ENCODE measurements at places on chromosomes 5 and 9.

- no peak for DNase-seq
Measured at GRCh38 chr5:43358726-43359125, 45.5 kb upstream of the HMGCS1 start.

DNA sequence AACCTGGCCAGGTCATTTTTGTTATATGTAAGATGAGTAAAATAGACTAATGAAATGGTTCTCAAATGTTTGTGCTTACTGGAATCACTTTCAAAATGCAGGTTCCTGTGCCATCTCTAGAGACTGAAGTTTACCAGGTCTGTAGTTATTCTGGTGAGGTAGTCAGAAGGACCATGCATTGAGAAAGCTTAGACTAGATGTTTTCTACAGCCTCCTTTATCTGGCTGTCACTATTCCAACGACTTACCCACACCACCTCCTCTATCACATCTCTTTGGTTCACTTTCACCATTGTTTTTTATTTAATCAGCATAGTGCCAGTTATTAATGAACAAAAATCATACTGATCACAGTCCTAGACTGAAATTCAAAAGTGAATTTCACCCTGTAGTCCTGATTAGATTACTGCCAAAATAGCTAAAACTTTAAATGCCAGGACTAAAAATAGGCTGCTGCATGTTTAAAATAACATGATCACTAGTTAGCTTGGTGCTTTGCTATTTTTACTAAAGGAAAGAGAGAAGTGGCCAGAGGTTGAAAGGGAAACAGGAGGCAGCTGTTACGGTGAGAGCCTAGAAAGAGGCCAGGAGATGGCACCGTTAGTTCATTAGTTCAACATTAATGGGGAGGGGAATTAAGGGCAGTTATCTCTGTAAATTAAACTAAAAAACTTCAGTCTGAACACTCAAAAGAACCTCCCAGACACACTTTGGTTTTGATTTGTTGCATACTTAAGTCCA is 13.9 kb upstream of the FNIP1 start:
- DNase-seq, result peak; percentile 68

DNA sequence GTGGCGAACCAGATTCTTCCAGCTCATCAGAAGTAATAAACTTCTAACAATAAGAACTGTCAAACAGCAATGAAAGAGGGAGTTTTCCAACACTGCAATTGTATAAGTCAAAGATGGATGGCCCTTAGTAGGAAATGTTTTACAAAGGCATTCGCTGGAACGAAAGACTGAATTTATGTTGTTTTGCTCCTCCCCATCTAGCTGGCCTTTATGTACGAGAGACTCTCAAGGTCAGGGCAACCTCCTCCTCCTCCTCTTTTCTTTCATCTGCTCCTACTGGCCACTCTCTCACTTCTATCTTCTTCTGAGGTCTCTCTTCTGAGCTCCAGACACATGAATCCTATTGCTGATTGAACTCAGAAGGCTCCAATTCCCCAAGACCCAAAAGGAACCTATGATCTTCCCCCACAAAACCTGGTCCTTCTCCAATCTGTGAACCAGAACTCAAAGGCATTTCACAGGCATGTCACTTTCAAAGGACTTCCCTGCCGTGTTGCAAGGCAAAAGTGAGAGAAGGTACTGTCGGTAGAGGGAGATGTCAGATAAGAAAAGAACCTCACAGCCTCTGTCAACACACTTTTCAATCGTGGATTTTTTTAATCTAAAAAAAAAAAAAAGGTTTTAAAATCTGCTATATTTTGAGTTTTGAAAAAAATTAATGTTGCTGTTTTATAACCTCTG is 28.5 kb upstream of the PUM3 start:
- peak; percentile 41 for DNase-seq

- DNase-seq, result peak; percentile 88
Measured at GRCh38 chr5:168578538-168579487, at the start of gene PANK3. Gene PANK3 (minus strand): TSS chr5:168579368. CDS start chr5:168579283, 85 bp downstream.

GRCh38 chr9:26727471-26727870 is 165.1 kb downstream of the CAAP1 start:
- no peak for DNase-seq

DNA sequence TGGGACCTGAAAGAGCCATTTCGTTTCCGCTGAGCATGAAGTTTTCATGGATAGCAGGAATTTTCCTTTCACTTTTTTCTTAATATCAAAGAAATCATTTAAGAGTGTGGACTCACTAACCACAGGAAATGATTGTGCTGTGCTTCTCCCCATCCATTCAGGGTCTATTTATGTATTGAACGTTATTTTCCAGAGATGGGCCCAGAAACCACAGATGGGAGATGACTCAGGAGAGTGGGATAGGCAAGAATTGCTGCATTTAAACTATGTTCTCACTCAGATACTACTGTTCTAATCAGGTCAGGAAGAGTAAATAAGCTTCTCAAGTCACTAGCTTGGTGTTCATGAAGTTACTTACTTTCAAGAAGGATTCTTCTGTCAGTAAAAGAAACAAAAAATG is 763.8 kb downstream of the DTWD2 start:
- no peak for DNase-seq

GRCh38 chr5:90783460-90784333 is 225.1 kb downstream of the ADGRV1 start:
- DNase-seq, result peak; percentile 88

DNA sequence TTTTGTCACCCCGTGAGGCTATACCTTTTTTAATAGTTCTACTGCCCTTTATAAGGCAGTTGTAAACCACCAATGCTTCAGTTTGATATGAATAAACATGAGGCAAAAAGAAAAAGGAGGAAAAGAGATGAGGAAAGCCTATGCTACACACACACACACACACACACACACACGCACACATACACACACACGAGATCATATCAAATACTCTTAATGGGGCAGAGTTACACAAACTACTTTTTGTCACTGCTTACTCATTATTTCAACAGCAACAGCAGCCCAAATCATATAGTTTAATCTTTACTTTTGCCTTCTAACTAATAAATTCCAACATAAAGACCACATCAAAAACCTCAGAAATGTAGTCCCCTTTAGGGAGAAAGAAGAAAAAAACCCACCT is 116.8 kb upstream of the PAM start:
- peak; percentile 8 for DNase-seq

DNA sequence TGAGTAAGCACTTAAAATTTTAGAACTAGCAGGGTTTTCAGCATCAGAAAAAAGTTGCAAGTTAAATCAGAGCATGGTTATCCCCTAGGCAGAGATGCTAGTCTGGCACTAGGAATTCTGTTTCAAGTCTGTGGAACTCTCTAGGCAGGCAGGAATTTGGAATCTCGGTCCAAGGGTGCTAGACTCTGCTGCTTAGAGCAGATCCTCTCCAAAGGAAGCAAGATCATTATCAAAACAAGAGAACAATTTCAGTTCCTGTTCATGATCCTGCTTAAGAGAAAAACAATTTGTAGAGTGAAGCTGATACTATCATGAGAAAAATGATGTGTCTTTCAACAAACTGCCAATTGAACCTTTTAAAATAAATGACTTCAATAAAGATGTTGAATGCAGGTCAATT is 420.7 kb downstream of the KIF4B start:
- DNase-seq, result no peak

DNA sequence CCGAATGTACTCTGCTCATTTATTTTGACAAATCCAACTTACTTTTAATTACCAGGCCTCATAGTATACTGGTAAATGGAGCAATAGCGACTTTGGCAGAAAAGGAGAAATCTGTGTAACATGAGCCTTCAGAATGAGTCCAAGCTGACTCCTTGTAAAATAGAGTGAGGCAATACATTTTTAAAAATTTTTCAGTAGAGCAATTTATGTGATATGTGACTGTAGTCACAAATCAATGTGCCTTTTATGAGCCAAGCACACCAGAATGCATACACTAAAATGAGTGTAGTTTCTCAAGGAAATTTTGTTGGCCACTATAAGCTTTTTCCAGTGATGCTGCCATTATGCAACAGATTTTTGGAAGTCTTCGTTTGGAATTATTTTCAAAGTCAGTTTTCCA is 73.8 kb downstream of the SNCAIP start:
- DNase-seq, result no peak

DNA sequence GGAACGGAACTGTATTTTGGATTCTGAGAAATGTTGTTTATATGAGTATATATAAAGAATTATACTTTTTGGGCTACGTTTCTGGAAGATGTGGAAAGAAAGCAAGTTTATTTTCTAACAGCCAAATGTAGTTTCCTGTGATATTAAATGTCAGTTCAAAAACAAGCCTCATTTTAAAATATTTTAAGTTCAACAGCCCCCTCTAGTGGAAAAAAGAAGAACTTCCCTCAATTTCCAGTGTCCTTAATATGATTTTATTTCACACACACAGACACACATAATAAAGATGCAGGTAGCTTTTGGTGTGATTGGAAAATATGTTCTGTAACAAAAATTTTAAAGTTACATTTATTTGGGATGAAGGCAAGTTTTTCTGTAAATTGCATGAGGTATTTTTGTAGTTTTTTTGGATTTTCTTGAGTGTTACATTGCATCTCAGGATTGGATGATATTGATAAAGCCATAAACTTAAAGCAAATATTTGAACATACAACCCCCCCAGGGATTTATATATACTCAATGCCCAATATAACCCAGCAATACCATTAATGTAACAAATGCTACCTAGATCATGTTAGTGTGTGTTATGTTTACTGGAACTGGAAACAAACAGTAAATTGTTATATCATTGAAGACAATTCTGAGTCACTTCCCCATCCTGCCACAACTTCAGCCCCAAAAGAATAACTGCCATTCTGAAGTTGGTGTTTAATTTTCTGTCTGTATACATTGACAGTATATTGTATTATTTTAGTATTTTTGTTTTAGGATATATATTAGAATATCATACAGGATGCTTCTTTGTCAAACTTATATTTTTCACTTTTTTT is 54.0 kb downstream of the CCDC171 start:
- peak; percentile 68 for DNase-seq

- DNase-seq, result peak; percentile 26
Measured at GRCh38 chr5:7391215-7391614, 4.7 kb upstream of the ADCY2 start.

GRCh38 chr9:13111778-13112177 is 167.7 kb downstream of the MPDZ start:
- no peak for DNase-seq

DNA sequence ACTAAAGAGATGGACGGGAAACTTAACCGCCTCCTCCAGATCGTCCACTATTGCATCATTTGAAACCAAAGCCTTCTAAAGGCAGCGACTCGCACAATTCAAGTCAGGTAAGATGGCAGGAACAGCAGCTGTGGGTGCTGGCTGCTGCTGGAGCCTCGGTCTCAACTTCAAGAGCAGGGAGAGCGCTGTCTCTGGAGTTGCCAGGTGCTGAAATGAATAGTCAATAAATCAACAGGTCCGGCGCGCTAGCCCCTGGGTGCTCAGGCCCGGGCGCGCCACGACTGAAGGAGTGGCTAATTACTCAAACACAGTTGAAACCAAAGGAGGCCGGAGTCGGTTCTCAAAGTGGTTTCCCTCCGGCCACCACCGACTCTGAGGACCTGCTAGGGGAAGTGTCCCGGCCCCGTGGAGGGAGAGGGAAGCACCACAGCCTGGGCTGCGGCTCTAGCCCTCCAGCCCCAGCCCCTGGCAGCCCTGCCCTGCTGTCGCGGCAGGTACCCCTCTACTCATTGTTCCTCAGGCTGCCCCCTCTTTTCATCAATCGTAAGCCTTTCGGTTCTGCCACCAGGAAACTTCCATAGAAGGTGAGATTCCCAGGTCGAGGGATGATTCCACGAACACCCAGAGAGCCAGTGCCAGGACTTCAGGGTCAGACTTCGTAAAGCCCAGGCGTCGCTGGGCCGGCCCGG is 804 bp downstream of the TTC39B start:
- DNase-seq, result no peak

- peak; percentile 81 for DNase-seq
Measured at GRCh38 chr5:175671013-175671412, 13.1 kb downstream of the HRH2 start.

- DNase-seq, result no peak
Measured at GRCh38 chr9:78932849-78933627, 636.1 kb downstream of the PSAT1 start.

- DNase-seq, result no peak
Measured at GRCh38 chr5:112687306-112687705, 50.4 kb upstream of the APC start.

DNA sequence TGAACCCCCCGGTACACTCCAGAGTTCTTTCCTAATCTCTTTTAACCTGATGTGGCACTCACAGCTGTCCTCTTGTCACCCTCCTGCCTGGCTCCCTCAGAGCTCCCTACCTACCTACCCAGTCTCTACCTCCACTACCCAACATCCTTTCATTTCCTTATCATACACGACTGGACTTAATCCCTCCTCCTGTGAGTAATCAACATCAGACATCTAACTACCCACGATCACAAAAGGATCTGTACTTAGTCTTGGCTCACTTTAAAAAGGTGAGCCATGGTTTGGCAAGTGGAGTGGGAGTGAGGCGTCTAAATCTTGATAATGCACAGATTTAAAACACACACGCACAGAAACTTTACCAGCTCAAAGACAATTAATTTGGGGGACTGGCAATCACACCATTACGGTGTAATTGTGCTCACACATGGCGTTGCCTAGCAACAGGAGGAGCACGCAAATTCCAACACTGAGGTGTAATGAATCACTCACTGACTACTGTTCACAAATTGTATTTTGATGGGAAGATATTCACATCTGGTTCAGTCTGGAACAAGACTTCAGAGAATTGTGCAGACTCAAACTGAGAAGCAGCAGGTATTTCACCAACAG is 235.9 kb downstream of the EPB41L4A start:
- DNase-seq, result no peak

- DNase-seq, result no peak
Measured at GRCh38 chr5:145028626-145029025, 806.5 kb downstream of the PRELID2 start.

DNA sequence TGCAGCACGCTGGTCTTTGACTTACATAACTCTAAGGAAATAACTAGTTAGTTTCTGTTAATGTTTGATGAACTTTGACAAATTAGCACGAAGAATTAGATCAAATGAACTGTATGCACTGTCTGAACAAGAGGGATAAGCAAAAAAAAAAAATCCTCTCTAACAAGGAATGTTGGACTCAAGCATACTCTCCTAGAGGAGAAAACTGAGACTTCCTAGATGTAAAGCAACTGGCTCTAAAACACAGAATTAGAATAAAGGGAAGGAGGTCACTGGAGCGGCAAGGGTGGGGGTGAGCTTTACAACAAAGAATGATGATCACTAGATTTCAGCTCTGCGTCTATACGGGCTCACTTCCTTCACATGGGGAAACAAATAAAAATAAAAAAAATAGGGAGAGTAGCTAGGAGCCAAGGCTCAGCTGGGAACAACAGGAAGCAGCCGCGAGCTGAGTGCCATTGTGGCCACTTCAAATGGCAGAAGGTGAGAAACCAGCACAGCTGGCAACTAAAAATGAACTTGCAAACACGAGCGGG is 48.7 kb upstream of the CEMIP2 start:
- DNase-seq, result no peak

- DNase-seq, result no peak
Measured at GRCh38 chr9:93089024-93089423, 7.0 kb upstream of the CARD19 start.

DNA sequence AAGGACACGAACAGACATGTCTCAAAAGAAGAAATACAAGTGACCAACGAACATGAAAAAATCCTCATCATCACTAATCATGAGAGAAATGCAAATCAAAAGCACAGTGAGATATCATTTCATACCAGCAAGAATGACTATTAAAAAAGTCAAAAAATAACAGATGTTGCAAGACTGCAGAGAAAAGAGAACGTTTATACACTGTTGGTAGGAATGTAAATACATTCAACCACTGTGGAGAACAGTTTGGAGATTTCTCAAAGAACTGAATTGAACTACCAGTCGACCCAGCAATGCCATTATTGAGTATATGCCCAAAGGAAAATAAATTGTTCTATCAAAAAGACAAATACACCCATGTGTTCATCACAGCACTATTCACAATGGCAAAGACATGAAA is 45.7 kb downstream of the FXN start:
- DNase-seq, result no peak

GRCh38 chr9:89375191-89375760 is 57.0 kb downstream of the SECISBP2 start:
- DNase-seq, result peak; percentile 88

All from OCI-M1 (cell line).